ENCODE measurements at places on chromosomes 3 and 15.

- peak; percentile 39 for DNase-seq
Measured at GRCh38 chr3:141243271-141243707, 11.7 kb downstream of the PXYLP1 start.

DNA sequence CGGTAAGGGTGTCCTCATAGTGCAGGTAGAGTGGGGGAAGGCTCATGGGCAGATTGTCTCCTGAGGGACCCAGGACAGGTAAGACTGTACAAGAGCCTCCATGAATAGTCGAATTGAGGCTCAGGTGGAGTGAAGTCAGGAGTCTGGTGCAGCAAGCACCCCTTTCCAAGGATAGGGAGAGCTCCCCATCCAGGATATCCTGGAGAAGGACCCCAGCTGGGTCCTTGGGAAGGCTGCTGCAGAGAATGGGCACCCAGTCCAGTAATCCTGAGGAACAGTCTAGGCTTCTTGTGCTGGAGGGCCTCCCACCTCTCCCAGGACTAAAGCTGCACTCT is 592 bp downstream of the DUOXA2 start:
- no peak for DNase-seq

DNA sequence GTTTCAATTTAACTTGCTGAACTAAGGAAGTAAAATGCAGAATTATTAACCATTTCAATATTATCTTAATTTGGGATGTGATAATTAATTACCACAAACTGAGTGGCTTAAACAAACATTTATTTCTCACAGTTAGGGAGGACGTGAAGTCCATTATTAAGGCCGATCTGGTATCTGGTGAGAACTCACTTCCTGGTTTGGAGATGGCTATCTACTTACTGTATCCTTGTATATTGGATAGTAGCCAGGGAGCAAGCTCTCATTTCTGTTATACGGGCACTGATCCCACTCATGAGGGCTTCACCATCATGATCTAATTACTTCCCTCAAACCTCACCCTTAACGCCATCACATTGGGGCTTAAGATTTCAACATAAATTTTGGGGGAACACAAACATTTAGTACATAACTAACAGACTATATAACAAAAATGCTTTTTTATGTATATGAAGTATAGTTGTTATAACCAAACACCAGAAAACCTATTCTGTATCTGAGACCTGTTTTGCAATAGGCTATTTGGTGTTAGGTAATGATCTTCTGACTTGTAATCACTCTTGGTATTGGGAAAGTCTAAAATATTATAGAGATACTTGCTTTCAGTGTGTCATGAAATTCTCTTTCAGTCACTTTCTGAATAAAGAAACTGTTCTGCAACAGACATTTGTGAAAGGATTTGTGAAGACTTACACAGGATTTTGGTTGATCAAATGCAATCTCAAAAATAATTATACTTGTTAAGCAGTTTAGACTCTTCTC is 4.7 kb upstream of the KPNA4 start:
- no peak for DNase-seq

DNA sequence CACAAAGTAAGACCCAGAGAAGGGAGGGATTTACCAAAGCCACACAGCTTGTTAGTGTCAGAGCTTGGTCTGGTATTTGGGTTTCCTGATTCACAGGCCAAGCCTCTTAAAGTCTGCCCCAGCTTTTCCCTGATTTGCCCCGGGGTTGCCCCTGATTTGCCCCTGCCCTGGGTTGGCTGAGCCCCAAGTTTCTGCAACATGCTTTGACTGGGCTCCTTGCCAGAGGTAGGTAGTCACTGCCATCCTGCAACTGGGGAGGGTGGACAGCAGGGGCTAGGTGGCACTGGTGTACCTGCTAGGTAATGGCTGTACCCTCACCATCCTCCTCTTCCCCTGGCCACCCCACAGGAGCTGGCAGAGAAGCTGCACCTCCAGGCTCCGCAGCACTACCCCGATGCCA is 2.5 kb downstream of the MPI start:
- no peak for DNase-seq

DNA sequence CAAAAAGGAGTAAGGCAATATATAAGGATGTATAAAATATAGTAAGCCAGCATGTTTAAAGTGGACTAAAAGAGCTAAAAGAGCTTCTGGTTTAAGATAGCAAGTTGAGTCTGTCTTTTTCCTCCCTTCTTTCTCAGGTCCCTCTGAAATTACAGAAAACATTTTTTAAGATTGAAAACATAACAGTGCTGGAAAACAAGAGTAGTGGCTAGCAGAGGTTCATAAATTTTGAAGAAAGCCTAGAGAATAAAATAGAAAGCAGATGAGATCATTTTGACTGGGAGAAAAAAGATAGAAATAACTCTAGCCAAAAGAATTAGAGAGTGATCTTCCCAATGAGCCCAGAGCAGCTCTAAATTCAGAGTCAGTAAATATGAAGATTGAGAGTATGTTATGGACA is 41.9 kb downstream of the ATP8B4 start:
- no peak for DNase-seq

- DNase-seq = no peak
Measured at GRCh38 chr3:196181127-196181546, 30.1 kb downstream of the ZDHHC19 start.

DNA sequence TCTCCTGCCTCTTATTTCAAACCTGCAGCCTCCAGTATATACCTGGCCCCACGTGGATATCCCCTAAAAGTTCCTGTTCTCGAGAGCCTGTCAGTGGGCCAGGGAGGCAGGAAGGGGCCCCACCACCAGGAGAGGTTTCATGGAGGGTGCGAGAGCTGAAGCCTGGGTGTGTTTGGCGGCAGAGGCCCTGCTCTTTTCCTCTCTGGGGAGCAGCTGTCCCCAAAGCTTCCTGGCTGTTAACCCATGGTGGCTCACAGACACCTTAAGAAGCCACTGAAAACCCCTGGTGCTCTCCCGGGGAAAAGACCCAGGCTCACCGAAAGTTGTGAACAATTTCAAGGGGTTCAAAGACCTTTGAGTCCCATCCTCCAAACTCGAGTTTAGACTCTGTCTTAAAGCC is 1.1 kb downstream of the PRRT3 start:
- DNase-seq = no peak

- DNase-seq = no peak
Measured at GRCh38 chr3:16860234-16860633, 24.5 kb upstream of the PLCL2 start.

DNA sequence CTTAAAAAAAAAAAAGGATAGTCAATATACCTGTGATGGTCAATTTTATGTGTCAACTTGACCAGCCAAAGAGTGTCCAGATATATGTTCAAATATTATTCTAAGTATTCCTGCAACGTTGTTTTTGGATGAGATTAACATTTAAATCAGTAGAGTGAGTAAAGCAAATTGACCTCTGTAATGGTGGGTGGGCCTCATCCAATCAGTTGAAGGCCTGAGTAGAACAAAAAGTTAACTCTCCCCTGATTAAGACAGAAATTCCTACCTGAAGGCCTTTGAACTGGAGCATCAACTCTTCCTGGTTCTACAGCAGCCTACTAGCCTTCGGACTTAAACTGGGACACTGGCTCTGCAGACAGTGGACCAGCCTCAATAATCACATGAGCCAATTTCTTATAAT is 154.1 kb downstream of the FGF12 start:
- no peak for DNase-seq

- DNase-seq = no peak
Measured at GRCh38 chr3:121488628-121489027, 57.2 kb downstream of the POLQ start.

- no peak for DNase-seq
Measured at GRCh38 chr3:102125197-102125993, 276.1 kb downstream of the NFKBIZ start.

DNA sequence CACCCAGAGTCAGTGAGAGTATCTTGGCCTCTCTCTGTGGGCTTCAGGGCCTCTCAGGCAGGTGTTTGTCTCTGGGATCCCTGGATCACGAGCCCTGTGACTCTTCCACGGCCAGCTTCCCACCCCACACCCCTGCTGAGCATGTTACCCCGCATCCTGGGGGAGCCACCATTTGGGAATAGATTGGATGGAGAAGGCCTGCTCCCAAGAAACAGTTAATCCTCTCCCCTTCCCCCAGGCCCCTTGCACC is 15.5 kb upstream of the SRP14 start:
- no peak for DNase-seq

GRCh38 chr3:51891242-51892039 is 11.7 kb downstream of the IQCF1 start:
- DNase-seq = no peak

GRCh38 chr3:62103531-62103930 is 269.8 kb downstream of the FEZF2 start:
- DNase-seq = no peak

DNA sequence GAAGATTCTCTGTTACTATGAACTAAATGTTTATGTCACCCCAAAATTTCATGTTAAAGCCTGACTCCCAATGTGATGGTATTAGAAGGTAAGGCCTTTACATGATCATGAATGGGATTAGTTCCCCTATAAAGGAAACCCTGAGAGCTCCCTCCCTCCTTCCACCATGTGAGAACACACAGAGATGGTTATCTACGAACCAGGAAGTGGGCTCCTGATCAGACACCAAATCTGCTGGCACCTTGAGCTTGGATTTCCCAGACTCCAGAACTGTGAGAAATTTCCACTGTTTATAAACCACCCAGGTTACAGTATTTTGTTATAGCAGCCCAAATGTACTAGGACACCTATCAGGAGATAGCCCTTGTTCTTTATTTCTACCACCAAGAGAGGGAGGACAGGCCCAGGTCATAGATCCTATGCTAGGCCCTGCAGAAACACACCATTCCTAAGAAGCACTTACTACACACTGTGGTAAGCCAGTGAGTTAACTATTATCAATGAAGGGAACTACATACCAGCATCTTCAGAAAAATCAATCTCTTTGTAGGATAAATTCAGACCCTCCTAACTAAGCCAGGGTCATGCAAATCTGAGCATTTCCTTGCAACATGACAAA is 59.0 kb downstream of the PRKAR2A start:
- DNase-seq = no peak

GRCh38 chr3:35141406-35141805 is 497.9 kb upstream of the ARPP21 start:
- no peak for DNase-seq

DNA sequence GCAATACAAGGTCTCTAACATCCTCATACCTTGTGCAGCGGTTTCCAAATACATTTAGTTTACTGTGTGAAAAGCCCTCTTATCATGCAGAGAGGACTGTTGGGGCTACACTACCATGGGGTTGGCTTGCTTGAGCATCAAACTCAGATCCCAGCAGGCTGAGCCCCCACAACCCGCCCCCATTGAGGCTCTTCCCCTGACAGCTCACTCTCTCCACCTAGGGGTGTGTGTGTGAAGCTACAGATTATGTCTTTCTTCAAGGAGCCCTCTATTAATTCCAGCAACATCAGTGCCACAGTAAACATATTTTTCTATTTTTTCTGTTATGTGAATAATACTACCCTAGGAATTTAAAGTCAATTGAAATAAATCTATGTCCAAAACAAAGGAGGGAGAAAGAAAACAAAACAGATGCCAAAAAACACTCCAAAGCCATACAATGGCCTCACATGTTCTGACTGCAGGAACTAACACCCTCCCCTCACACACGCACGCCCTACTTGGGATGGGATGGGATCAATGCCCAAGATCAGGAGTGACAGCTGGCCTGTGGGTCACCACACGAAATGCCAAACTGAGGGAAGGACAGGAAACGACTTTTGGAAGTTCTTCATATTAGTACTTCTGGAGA is 14.7 kb downstream of the TM4SF4 start:
- DNase-seq = peak; percentile 50

DNA sequence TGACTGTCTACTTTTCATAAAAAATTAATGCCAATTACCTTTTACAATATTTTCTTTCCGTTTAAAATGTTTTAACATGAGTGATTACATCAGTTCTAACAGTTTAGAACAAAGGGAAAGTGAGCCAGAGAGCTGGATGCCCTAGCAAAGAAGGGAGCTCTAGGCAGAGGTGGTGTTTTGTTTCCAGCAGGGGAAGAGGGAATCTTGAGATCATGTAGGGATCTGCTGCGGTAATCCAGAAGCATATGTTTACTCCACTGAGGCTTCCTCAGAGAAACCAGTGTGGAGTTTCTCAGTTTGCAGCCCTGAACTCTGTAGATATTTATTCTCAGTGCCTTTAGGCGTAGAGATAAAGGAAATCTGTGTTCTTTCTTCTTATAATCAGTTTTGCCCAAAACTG is 399.3 kb downstream of the NLGN1 start:
- no peak for DNase-seq

DNA sequence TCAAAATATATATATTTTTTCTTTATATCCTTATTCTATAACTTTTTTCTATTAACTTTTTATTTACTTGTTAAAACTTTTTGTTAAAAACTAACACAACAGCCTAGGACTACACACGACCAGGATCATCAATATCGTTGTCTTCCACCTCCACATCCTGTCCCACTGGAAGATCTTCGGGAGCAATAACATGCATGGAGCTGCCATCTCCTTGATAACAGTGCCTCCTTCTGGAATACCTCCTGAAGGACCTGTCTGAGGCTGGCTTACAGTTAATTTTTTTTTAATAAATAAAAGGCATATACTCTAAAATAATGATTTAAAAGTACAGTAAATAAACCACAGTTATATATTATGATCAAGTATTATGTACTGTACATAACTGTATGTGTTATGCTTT is 58.9 kb downstream of the SFMBT1 start:
- no peak for DNase-seq

DNA sequence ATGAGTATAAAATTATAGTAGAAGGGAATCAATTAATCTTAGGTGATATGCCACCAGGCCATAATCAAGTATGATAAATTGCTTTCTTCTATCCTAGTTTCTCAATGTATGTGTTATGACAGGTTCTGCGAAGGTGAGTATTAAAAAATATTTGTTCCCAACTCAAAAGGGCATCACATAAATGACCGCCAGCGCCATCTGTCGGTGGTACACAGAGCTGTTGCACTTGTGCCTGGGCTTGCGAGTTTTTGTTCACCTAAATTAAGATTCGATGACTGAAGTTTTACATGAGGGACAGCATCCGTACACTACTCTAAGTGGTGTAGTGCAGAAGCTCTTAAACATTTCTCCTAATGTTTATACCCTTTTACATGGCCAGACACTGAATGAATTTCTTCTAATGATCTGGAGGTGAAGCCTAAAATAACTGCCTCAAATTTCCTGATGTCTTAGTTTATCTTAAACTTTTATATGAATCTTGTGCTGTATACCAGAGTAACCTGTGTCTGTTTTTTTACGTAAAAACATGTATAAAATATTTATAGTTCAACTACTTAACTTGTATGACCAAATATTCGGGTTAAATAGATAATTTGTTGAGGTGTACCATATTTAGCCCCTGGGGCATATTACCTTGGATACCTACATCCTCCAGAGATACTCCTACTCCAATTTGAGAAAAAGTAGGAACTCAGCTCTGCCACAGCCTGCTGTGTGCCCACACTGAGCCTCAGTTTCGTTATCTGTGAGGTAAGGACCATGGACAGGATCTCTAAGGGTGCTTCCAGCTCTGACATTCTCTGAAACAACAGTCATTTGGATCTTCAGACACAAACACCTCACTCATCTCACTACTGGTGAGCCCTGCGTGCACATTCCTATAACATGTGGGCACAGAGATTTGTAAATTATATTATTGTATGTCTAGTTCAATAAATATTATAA is 365.6 kb downstream of the MAGI1 start:
- DNase-seq = peak; percentile 49

GRCh38 chr3:128263118-128263517 is 109.8 kb downstream of the EEFSEC start:
- DNase-seq = no peak

GRCh38 chr15:57198131-57198530 is 178.2 kb upstream of the CGNL1 start:
- no peak for DNase-seq

Data from AG20443 (cell line).